ENCODE measurements at places on chromosomes 6 and 20. TPM values are rescaled to one million over a fixed set of nuclear protein-coding genes. Genes with fewer than 3 reads are reported as not detected.

DNA sequence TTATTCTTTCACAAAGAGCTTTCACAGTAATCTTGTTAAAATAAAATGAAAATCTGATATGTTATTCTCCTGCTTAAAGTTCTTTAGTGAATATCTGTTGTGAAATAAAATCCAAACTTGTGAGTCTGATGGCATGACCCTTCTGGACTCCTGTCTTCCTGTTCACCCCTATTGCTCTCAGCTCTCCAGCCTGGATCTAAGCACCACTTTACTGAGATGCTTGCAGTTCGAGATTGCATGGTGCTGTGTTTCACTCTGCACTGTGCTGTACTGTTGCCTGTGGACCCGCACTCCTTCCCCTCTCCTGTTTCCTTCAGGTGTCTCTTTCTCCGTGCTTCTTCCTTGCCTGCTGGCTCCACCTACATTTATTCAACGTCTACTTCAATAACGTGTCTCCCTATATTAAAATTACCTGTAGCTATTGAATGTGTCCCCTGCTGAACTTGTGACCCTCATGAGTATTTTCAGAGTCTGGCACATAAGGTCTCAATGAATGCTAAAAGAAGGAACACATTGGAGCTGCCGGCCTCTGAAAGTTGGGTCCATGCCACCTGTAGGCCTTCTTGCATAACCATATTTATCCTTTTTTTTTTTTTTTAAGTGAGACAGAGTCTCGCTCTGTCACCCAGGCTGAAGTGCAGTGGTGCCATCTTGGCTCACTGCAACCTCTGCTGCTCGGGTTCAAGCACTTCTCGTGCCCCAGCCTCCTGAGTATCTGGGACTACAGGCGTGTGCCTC is 100.1 kb downstream of the ARID1B start:
- no peak for DNase-seq

DNA sequence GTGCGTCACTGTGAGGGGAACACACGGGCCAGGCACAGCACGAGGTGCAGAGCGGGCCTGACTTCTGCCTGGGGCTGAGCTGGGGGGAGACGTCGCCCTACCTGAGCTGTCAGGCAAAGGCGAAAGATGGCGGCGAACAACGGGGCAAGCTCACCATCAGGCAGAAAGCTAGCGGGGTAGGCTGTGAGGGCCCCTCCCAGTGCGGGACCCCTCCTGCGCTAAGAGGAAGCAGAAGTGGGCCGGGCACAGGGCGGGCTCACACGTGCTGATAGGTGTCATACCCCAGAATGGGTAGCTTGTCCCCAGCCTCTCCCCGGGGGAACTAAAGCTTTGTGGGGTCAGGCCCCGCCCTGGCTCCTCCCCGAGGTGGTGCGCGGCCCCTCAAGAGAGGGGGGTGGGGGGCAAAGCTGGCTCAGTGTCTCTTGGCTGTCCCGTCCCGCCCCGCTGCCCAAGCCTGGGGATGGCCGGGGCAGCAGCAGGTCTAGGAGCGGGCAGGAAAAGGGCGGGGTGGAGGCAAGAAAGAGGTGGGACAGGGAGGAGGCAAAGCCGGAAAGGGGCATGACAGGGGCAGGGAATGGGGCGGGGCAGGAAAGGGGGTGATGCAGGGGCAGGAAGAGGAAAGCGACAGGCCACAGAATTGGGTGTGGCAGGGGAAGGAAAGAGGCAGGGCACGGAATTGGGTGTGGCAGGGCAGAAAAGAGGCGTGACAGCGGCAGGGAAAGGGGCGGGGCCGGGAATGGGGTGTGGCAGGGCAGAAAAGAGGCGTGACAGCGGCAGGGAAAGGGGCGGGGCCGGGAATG is 14.7 kb downstream of the UCKL1 start:
- DNase-seq, result no peak

DNA sequence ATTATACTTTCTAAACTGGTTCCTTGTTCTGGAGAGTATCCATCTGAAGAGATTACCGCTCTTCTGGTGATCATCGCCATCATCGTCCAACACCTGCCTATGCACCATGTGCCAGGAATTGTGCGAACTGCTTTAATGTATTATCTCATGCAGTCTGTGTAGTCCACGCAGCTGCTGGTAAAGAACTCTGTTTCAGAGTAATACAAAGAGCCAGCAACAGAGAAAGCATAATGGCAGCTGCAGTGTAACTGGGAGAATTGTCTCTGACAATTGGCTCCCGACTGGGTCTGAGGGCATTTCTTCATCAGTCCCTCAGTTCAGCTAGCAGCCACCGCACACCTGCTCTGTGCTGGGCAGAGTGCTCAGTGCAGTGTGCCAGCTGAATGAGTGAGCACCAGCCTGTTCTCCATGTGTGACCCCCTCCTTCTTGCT is 383.4 kb downstream of the GRIK2 start:
- DNase-seq, result no peak

- DNase-seq, result no peak
Observed at GRCh38 chr6:25972902-25973301, 10.3 kb downstream of the TRIM38 start.

GRCh38 chr20:48550814-48551213 is 277.0 kb downstream of the PREX1 start:
- DNase-seq, result no peak

GRCh38 chr6:12361042-12361765 is 71.0 kb downstream of the EDN1 start:
- DNase-seq, result no peak

DNA sequence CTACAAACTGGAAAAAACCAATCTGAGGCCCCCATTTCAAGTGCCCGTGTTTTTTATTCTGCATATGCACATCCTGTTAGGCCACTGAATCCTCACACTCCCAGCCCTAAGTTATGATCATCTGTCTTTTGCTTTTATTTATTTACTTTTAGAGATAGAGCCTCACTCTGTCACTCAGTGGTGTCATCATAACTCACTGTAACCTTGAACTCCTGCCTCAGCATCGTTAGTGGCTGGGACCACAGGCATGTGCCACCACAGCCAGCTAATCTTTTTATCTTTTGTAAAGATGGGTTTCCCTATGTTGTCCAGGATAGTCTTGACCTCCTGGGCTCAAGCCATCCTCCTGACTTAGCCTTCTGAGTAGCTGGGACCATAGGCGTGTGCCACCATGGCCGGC is 29.6 kb upstream of the CLDN20 start:
- DNase-seq, result no peak

DNA sequence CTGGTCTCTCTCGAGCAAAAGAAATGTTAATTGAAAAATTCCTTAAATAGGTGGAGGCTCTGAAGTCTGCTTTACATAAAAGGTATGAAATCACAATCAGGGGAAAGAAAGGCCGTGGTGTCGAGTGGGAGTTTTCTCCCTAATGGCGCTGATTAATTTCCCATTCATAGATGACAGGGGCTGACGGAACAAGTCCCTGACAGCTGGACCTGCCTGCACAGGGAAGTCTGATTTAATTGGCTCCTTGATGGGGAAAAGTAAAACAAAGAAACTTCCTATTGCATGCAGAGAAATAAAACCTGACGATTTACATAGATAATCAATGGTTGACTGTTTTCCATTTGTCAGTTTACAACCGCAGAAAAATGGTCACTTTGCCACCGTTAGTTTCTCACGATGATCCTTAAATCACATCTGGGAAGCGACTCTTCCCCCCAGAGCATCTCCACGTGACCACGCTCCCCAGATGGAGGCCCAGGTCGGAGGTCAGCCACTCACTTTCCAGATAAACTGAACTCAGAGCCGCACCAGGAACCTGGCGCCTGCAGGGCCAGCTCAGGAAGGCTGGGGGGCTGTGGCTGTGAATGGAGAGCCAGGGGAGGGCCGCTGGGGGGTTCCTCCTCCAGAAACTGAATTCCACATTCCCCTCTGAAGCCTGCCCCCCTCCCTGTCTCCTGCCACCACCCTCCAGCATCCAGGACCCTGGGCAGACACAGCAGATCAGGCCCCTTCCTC is 55.3 kb downstream of the DLL1 start:
- DNase-seq, result no peak

DNA sequence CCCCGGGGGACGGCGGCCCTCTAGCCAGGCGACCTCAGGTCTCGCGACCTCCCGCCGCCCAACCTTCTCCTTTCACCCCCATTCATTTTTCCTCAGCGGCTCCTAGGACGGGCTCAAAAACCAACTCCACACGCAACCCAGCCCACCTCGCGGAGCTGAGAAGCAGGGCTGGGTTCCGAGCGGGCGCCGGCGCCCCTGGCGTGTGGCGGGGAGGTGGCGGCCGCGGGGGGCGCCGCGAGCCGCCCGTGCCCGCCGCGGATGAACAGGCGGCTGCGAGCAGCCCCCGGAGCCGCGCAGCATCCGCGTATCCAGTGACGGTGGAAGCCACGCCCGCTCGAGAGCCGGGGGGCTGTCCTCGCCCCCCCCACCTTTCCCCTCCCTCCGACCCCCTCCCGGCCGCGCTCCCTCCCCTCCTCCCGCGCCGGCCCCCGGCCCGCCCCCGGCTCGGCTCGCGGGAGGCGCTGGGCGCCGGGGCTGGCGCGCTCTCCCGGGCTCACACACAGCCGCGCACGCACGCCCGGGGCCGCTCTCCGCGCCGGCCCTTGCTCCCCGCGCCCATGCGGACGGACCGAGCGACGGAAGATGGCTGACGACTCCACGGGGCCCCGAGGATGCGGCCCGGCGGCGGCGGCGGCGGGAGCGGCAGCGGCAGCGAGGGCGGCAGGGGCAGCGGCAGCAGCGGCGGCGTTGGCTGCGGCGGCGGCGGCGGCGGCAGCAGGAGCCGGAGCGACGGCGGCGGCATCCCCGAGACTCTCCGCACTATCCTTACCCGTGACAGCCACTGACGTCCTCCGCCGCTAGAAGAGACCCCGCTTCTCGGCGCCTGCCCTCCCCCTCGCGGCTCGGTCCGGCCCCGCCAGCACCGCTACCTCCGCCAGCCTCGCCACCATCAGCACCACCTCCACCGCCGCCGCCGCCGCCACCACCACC is at the start of gene SOBP:
SOBP (plus strand) TSS at position 482 of the 930 bp plus-strand sequence. CDS start 500 bp downstream, outside the sequence.
- no peak for DNase-seq

- DNase-seq, result peak; percentile 16
Observed at GRCh38 chr6:48036316-48036715, 74.7 kb downstream of the PTCHD4 start.

GRCh38 chr20:10260316-10260715 is 41.7 kb downstream of the SNAP25 start:
- no peak for DNase-seq

DNA sequence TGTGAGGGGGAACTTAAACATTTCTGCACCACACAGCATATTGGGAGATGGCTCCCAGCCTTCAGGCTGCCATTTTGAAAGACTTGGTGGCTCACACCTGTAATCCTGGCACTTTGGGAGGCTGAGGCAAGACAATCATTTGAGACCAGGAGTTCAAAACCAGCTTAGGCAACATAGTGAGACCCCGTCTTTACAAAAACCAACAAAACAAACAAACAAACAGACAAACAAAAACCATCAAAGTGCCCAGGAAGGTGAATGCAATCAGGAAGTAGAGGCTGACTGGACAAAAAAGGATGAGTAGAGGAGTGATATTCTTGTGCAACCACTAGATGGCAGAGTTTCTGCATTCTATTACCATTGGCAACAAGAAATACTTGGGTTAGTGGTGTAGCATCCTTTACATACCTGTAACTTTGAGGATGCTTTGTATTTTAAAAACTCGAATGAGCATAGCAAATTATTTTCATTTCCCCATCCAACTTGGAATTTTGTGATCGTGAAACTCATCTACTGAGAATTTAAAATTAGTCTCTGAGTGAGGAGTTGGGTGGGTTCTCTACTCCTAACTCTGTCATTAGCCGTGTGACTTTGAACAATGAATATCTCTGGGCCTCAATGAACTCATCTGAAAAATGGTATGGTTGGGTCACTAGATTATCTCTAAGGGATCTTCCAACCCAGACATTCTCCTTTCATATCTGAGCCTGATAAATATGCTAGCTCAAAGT is 84.4 kb downstream of the CRYBG1 start:
- DNase-seq, result no peak

DNA sequence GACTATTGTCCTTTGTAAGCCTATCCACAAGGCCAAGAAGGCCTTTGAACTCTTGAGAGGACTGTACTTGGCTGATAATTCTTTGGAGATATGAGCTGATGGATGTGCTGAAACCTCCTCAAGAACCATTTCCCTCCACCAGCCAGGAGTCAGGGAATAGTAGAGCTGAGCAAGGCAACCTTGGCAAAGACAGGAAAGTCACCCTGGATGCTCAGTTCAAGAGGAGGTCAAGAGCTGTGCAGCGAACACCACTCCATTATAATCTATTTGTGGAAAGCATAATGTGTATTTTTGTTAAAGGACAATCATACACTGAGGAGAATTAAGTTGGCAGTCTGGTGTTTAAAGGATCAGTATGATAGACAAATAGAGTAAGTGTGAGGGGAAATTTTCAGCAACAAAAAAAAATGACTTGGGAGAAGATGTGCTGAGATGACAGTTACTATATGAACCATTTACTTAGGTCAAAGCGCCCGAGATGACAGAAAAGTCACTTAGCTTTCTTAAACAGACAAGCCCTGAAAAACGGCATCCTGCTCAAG is 177.2 kb upstream of the COL21A1 start:
- DNase-seq, result no peak

GRCh38 chr6:105771313-105771970 is 314.7 kb upstream of the PRDM1 start:
- DNase-seq, result no peak

DNA sequence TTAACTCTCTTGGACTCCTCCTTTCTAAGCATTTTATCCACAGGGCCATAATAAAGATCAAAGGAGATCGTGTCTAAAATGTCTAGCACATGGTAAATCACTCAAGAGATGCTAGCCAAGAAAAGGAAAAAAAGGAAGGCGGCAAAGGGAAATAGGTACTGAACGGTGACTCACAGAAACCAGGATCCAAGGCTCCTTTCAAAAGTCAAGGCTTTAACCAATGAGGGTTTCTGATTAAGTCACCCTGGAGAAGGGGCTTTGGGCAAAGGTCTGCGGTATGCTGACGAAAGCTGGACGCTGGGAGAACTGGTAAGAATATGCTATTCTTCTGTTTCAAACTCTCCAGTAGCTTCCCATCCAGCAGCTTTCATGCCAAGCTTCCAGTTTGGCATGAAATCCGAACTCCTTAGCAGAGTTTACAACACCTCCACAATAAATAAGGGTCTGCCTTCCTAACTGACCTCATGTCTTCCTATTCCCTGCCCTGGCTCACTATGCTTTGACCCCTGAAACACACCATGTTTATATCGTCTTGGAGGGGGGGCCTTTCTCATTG is 1.0 kb downstream of the TOMM34 start:
- DNase-seq, result no peak

GRCh38 chr6:132797951-132798868 is at the start of gene SLC18B1:
SLC18B1 (minus strand) TSS chr6:132798637; CDS start chr6:132798456, 181 bp downstream.
- no peak for DNase-seq

GRCh38 chr6:21079468-21080048 is 514.0 kb upstream of the SOX4 start:
- DNase-seq, result peak; percentile 13

Gene ENPP1
- total RNA-seq, result 2.2 TPM

Gene TENT5A
- 1.2 TPM for total RNA-seq

Gene CCDC167
- total RNA-seq, result 136 TPM

Gene NRSN1
- total RNA-seq, result not detected

Gene MOXD1
- total RNA-seq, result 28.5 TPM

Gene FAM209B
- total RNA-seq, result not detected

Gene GPLD1
- 0.51 TPM for total RNA-seq

Gene PNLDC1
- not detected for total RNA-seq

Gene SAMHD1
- total RNA-seq, result 21.0 TPM

Gene KCNK15
- not detected for total RNA-seq

Gene LHFPL5
- total RNA-seq, result 0.12 TPM

Gene OR2J1
- not detected for total RNA-seq
